Fibroblast of the conjunctiva (primary cell): ENCODE measurements at places on chromosomes 13 and 19.

DNA sequence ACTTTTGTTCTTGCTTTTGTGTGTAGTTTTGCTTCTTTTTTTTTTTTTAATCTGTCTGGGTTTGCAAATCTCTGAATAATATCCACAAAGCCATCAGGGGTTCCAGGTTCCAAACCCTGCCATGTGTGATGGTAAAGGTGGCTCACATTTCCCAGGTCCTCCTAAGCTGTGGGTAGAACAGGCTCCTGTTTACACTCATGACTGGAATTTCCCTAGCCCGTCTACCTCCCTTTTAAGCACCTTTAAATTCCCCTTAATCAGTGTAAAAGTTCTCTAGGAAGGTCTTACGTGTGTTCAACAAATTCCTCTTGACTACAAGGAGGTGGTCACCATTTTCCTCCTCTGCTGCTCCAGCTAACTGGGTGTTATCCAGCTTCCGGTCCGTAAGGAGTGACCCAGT, 62.8 kb downstream of the EFNB2 start:
- no peak for DNase-seq

DNA sequence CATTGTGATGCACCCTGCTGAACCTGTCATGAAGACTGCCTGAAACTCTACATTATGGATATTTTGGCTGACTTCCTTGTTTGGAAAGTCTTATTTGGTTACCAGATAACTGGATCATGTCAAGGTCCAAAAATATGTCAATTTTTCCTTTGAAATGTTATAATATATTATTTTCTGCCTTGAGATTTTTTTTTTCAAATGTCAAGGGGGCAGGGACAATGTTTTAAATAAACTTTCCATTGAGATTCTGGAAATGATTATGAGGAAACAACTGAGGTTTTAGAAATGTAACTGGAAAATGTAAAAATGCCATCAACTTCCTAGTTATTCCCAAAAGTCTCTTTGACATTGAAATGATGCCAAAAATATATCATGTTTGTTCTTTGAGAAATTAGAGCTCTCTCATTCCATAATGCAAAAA, 117.0 kb downstream of the RFC3 start:
- no peak for DNase-seq

GRCh38 chr13:51559946-51560735, 24.1 kb upstream of the WDFY2 start:
- DNase-seq = no peak

GRCh38 chr13:74287724-74288169, 153.5 kb upstream of the KLF12 start:
- DNase-seq = peak; percentile 69

- no peak for DNase-seq
These were observed 13.3 kb downstream of the APOC1 start for GRCh38 chr19:44927746-44928145.

DNA sequence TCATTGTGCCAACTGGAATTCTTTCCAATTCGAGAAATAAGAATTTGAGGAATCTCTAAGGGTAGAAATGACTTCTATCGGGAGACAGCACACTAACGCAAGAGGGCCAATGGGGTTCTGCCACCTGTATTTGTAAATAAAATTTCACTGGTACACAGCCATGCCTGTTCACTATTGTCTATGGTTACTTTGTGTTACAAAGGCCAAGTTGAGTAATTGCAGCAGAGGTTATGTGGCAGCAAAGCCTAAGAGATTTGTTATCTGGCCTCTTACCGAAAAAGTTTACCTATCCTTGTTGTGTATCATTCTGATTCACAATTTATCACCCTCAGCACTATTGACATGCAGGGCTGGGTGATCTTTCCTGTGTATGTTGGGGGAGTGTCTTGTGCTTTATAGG, 278.0 kb downstream of the KLF5 start:
- DNase-seq = no peak

GRCh38 chr13:36549755-36550154, 117.5 kb downstream of the CCNA1 start:
- no peak for DNase-seq

DNA sequence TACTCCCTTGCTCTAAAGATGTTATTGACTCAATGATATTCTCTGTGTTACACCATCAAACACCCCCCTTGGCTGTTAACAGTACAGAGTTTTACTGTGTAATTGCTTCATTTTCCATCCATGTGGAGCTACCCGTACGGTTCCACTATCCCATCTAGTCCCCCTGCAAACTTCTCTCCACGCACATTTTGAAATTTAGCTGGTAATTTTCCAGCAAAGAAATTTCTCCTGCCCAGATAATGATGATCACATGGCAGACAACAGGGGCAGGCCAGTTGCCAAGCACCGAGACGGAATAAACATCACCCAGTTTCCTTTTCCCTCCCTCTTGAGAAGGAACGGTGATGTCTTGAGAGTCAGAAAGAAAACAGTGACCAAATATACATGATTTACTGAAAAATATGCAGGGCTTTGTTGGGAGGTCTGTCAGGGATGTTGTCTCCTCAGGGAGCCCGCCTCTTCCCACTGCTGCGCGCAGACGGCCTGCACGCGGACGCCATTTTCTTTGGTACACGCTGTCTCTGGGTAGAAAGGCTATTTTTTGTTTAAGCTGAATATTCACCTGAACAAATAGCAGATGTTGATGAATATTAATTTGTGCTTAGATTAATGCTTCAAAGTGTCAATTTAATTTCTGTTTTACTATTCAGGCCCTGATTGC, 109.9 kb downstream of the OLFM4 start:
- DNase-seq = no peak

- DNase-seq = peak; percentile 51
These were observed at the start of gene TFDP1 for GRCh38 chr13:113584205-113584869. Gene TFDP1 (plus strand): TSS chr13:113584753. CDS start chr13:113585838, 1,085 bp downstream.

DNA sequence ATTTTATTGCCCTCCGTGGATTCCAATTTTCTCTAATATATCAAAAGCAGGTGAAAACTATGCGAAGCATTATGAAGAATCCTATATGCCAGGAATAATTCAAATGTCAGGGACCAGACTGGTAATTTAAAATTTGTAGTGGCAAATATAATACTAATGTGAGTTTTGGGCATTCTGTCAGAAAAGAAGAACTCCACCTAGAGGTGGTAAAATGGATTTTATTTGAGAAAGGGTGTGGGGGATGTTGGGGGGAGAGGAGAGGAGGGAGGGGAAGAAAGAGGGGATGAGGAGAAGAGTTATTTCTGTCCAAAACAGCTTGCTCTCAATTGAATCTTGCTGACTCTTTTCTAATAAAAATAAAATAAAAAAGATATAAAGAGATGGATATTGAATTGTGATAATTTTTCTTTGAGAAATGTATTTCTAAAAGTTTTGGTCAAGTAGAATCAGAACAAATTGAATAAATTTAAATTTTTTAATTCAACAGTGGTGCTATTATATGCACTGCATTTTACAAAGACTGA, 929.3 kb upstream of the SLITRK5 start:
- DNase-seq = no peak

DNA sequence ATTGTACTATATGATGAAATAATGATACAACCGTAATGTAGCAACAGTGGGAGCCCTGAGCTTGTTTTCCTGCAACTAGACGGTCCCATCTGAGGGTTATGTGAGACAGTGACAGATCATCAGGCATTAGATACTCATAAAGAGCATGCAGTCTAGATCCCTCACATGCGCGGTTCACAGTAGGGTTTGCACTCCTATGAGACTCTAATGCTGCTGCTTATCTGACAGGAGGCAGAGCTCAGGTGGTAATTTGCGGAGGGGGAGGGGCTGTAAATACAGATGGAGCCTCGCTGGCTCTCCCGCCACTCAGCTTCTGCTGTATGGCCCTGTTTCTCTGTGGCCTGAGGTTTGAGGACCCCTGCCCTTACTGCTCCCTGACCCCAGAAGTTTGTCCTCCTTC, 13.7 kb downstream of the EPHX3 start:
- no peak for DNase-seq

DNA sequence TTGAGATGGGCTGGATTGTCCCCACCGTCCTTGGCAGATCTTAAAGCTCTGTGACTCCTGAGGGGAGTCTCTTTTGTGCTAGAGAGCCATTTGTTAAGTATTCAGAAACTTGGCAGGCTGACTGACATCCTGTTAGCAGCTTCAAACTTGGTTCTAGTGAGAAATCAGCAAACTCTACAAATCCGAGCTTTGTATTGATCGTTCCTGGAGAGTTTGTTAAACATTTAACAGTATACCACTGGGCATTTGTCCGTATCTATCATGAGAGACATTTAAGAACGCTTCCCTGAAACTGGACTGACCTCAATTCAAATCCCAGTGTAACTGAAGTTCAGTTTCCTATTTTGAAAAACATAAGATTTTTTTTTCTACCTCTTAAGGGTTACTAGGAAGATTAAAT, 3.1 kb downstream of the ATP12A start:
- DNase-seq = no peak

- no peak for DNase-seq
These were observed 5.5 kb downstream of the PDE4C start for GRCh38 chr19:18220632-18221275.
